ENCODE measurements at places on chromosomes 4 and X.

- DNase-seq: no peak
Measured at GRCh38 chrX:71372388-71372787, 6.2 kb downstream of the TAF1 start.

DNA sequence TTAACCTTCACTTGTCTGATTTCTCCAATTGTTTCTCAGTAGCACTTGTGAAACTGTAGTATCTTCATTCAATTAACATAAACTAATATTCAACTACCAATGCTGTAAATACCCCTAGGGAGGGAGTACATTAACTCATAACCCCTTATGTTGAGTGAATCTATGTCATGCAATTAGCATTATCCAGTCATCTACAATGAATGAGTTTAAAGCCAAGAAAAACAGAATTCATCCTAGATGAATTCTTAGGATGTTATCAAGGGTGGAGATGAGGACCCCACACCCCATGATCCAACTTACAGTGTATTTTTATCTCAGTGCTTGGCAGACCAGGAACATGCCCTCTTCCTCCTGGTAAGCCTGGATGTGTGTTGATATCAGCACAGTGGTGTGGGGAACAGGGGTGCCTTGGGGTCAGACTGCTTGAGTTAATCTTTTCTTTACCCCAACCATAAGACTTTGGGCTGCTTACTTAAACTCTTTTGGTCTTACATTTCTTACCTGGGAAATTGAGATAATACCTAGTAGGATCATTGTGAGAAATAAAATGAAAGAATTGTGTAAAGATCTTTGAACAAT, 62.1 kb upstream of the SCOC start:
- no peak for DNase-seq

DNA sequence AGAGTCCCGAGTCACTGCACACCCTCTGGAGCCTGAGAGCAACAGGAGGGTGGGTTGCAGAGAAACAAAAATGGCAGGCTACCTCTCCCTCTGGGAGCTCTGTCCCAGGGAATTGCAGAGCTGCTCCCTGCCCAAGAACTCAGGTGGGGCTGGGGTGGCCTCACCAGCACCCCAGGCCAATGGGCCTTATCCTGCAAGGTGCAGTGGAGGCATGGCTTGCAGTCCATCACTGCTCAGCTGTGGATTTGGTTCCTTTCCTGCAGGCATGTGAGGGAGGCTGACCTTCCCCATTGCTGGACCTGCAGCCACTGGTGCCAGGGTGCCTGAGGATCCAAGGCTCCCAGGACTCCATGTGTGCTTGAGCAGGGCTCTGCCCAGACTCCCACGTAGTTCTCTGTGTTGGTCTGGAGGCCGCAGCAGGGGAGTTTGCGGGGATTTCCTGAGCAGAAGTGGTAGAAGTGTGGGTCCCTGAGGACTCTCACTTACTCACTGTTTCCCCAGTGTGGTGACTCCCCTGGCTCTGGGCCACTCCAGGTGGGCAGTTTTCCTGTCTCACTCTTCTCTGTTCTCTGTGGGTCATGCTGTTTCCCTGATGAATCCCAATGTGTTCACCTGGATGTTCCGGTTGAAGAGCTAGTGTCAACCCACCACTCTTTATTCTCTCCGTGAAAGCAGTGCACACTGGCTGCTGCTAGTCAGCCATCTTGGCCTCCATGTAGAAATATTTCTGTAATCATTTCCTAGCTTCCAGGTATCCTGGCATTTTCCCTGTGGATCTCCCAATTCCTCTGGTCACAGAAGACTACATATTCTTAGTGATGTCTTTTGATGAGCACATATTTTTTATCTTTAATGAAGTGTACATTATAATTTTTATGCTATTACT, 82.3 kb downstream of the ARHGAP24 start:
- DNase-seq: no peak

DNA sequence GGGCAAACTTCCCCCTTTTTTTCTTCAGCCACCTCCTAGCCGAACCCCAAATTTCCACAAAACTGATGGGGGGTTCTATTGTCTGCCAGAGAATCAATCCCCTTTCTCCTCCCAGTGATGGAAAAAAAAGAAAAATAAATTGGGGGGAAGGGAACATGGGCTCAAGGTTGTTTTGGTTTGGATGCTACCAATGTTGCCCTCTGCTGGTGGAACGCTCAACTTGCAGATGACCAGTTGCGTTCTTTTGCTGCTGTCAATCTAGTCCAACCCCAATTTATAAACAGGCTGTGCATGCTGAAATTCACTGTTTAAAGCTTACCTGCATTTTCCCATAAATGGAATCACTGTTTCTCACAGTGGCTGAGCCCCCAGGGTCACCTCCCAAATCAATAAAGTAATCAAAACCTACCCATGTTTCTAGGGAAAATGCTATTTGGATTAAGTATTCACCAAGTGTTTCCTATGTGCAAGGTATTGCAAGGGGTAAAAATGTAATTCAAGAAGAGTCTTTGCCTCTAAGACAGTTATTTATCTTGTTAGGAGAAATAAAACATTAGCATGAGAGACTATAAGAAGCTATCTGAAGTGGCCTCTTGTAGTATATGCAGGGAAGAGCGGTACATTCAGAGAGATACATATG, 116.7 kb upstream of the TMEM164 start:
- DNase-seq: no peak

DNA sequence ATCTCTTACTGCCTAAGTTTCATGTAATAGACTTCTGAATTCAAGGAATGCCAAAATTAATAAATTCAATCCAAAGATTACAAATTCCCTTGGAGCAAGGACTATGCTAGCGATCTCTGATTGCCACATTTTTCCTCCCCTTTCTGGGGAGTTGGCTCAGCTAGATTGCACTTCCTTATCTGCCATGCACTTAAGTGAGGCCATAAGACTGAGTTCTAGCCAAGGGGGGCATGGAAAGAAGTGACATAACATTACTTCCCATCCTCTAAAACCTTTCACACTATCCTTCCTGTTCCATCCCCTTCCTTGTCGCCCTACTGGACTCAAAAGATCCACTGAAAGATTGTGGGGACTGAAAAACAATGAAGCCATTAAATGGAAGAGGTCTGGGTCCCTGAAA, 53.8 kb upstream of the TXK start:
- no peak for DNase-seq

- no peak for DNase-seq
Measured at GRCh38 chrX:24148535-24149350, 786 bp upstream of the ZFX start.

GRCh38 chr4:53962516-53963225, 101.7 kb downstream of the CHIC2 start:
- no peak for DNase-seq

DNA sequence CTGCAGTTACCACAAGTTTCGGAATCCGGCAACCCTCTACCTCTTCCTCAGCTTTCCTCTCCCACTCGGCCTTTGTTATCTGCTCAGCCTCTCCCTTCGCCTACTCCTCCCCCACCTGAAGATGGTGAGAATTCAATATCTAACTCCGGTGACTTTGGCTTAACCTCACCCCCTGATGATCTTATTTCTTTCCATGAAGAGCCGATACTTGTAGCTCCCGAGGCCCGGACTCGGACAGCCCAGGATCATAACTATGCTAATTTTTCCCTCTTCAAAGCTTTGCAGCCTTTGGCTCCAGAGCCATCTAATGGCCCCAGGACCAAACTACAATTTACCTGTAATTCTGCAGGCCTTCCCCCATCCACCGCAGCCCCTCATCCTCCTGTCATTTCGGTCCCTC, 32.0 kb upstream of the MGST2 start:
- no peak for DNase-seq
